SW 1271 (cell line): ENCODE measurements at places on chromosomes 3 and 15.

DNA sequence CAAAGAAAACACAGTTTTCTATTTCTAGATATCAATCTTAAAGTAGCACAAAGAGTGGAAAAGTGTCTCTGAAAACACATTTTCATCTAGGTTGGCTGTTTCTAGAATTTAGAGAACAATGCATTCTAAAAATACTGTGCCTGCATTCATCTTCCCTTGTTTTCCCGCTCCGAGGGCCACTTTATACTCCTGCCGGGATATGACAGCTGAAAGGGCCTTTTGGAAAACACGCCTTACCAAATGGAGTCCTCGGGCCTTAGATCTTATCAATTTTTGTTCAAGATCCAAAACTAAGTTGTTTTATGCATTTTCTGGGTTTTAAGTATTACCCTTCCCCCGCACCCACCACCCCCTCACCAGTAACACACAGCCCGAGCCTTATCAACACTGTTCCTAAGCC, 47.9 kb upstream of the ARHGEF3 start:
- no peak for DNase-seq

DNA sequence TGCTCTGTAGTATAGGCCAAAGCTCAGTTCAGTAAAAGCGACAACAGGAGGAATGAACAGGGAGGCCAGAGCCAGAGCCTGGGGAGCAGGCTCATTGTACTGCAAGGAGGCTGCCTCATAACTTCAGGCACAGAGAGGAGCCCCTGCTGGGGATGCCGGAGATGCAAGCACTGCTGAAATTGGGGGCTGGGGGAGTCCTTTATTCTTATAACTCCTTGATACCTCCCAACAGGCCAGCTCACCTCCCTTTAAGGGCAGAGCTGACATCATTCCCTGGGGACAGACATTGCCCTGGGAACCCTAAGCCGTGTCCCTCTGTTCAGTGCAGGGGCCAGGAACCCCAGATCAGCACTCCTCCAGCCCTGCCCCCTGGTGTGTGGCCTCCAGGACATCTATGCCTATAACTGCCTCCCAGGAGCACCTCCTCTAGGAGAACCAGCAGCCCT, 83.8 kb upstream of the MRPS22 start:
- no peak for DNase-seq

- no peak for DNase-seq
These were observed 90.1 kb upstream of the RGMA start for GRCh38 chr15:93179072-93179471.

DNA sequence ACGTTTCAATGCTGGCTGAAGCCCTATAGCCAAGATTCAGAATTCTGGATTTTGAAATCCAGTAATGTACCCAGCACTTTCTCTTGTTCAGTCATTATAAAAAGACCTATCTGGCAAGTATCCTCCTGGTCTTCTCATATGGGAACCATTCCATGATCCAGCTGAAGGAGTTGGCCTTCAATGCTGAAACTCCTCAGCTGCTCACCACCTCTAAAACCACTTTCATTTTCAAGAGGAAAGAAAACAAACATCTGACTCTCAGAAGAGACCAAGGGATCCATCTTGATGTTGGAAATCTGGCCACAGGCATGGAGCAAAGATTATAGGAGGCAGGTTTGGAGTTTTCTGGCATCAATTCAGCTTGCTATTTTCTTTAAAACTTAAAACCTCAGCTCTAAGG, 235.4 kb downstream of the FMN1 start:
- no peak for DNase-seq

DNA sequence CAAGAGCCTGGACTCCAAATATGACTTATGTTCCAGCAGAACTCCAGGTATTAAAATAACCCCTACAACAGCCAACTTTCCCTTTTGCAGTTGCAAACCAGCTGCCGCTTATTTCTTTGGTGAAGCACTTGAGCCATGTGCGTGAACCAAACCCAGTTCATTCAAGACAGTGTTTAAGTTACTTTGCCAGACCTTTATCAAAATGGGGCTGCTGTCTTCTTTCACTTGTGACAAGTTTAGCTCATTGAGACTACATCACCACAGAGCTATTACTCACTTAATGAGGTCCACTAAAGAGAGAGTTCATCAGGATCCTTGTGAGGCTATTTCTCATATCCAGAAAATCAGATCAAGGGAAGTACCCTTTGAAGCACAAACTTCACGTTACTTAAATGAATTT, 2.4 kb upstream of the XRN1 start:
- DNase-seq: no peak

GRCh38 chr15:80121546-80121945, 31.3 kb upstream of the FAH start:
- no peak for DNase-seq

GRCh38 chr3:56611364-56611763, 54.4 kb downstream of the CCDC66 start:
- no peak for DNase-seq

GRCh38 chr3:195356151-195357086, 85.5 kb upstream of the XXYLT1 start:
- no peak for DNase-seq

GRCh38 chr3:71753701-71754609, at the start of gene GPR27:
Gene GPR27 (plus strand): TSS chr3:71753855. CDS start chr3:71754050, 195 bp downstream.
- no peak for DNase-seq

GRCh38 chr15:31098953-31099740, 2.4 kb downstream of the TRPM1 start:
- no peak for DNase-seq

- DNase-seq: no peak
These were observed 26.1 kb upstream of the SSR3 start for GRCh38 chr3:156581033-156581432.

GRCh38 chr3:126527455-126528211, 3.7 kb downstream of the CHST13 start:
- DNase-seq: no peak

DNA sequence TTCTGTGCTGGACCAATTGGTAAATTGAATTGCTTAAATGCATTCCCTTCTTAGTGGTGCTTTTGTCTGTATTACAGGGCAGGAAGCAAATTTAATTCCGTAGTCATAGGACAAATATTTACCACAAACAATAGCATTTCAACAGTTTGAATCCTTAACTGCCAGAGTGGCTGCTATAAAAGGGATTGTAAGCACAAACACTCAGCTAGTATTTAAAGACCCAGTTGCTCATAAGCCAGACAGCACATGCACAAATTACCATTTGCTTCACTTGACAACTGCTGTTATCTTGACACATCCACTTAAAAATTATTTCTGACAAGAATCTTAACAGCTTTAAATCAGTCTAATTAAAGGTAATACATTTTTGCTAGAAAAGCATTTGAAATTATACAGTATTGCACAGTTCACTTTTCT, 490.2 kb upstream of the ADAMTS9 start:
- DNase-seq: no peak

DNA sequence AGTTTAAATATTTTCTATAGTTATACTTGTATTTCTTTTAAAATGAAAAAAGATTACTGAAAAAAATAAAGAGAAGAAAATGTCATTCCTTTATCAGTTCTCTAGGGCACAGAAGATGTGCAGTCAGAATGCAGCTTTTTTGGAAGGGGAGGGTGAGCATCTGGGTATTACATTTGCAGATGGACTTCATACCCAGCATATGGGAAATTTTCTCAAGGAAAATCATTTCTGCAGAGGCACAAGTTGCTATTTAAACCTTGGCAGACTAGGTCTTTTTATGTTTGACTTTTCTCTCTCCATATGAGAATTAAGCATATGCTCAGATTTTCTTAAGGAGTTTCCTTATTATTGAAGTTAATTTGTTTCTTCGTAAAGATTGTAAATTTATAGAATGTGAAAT, 39.5 kb upstream of the ZNF385D start:
- DNase-seq: no peak

- no peak for DNase-seq
These were observed 33.6 kb downstream of the VGLL4 start for GRCh38 chr3:11610044-11610671.

GRCh38 chr15:69881766-69882165, 216.0 kb downstream of the TLE3 start:
- DNase-seq: no peak

DNA sequence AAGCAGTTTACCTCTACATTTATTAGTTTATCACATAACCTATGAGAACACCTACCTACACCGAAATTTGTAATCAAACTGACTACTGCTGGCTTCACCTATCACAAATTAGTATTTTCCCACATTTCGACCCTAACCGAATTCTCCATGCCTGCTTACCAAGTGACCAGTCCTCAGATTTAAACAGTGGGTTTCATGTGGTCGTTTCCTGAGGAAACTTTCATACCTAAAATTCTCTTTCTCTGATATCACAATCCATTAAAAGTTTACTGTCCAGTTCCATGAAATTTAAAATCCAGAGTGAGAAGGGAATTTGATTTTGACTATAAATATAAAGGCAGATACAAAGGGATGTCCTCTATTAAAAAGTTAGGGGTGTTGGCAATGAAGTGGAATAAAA, 1.9 kb downstream of the PLOD2 start:
- DNase-seq: no peak

DNA sequence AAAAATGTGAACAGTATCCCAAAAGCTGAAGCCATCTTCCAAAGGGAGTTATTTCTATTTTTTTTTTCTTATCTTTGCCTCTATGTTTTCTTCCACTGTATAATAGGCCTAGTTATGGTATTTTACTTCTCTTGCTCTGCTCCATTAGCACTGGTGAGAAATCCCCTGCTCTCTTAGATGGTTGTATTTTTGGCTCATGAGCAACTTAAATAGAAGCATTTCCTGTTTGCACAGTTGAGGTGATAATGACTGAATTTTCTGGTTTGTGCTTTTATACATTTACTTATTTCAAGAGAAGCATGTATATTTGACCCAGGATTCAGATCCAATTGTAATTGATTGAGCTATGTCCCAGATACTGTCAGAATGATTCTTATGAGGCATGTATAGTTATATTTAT, 61.6 kb upstream of the CD200R1L start:
- DNase-seq: no peak

- DNase-seq: no peak
These were observed 37.5 kb upstream of the ZBTB38 start for GRCh38 chr3:141330718-141331376.
